Muscle of arm (tissue), 14 donors: ENCODE measurements at places on chromosomes 11 and 22. TPM values are rescaled to one million over a fixed set of nuclear protein-coding genes. Genes with fewer than 3 reads are reported as not detected.

DNA sequence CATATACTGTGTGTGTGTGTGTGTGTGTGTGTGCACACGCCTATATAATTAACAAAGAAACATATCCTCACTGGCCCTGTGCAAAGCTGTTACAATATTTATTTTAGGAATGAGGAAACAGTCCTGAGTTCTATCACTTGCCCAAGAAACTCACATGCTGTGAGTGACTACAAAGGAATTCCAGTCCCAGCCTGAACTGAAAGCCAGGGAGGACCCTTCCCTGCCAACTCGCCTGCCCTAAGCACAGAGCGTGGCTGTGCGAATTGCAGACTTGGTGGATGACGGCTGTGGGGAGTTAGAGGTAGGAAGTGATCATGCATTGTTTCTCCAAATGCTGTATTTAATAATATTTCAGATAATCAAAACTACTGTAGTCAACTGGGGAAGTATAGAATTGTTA, 26.4 kb upstream of the CD5 start:
- DNase-seq, result peak; percentile 29

- no peak for DNase-seq
Measured at GRCh38 chr22:26857169-26857568, 199.8 kb downstream of the MIAT start.

- DNase-seq, result no peak
Measured at GRCh38 chr11:125379981-125380380, 116.1 kb downstream of the FEZ1 start.

DNA sequence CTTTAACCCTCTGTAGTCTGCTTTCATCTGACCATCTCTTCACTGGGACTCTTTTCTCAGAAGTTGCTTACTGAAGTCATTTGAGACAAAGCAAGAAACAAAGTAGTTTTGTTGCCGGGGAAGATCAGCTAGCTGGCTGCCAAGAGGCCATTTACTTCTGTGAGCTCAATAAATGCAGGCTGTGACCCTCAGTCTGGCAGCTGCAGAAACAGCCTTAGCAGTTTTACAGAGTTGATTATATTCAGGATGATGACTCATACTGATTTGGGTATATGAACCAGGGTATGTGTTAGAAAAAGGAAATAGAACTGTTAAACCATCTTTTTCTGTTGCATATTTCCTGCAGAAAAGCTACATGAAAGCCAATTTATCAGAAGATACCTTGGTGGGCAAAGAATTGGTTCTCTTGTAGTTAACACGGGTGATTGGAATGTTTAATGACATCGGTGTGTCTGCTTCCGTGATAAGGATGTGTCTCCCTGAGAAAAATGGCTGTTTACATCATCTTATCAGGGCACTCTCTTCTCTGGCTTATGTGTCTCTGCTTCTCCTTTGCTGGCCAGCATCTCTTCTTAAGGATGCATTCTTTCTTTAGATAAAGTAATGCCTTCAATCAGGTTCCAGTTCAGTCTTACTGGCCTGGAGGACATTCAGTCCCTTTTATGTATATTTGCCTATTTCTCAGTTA, 18.5 kb downstream of the FIBIN start:
- DNase-seq, result no peak

DNA sequence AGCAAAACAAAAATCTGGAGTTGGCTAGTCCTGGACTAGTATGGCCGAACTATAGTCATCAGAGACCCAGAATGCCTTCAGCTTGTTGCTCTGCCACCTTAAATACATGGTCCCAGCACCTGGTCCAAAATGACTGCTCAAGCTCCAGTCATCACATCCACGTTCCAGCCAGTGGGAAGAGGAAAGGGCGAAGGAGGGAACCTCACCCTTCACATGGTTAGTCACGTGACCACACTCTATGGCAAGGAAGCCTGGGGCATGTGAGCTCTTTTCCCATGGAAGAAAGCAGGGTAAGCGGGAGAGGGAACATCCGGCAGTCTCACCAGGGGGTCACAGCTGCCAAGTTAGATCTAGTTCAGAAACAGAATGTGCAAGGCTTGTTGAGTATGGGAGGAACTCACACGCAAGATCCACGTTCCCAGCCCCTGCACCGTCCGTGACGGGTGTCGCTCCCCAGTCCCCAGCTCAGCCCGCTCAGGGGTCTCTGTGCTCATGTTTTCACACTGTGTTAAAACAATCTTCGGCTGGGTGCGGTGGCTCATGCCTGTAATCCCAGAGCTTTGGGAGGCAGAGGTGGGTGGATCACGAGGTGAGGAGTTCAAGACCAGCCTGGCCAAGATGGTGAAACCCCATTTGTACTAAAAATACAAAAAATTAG, 1.9 kb upstream of the ANO9 start:
- DNase-seq, result no peak

DNA sequence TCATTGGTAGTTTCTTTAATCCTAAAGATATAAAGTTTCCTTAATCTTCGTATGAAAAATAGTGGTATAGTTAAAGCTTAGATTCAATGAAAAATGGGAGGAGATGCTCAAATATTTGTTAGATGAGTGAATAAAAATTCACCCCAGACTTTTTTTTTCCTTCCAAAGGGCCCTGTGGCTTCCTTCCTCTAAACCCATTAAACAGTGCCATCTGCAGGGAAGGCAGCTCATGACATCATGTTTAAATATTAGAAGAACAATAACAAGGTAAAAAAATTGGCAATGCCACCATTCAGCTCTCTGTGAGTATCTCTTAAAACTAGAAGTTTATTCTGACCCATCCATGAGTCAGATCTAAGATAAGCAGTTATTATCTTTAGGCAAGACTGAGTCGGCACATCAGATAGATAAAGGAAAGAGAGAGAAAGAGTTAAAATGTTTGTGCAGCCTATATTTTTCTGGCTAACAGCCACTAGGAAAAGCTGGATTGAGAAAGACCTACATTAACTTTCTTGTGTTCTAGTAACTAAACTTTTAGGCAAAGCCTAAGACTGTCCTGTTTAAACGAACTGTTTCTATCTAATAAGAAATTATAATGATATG, 19.1 kb upstream of the OOSP1 start:
- no peak for DNase-seq

GRCh38 chr11:11567936-11568650, 53.7 kb downstream of the GALNT18 start:
- no peak for DNase-seq

DNA sequence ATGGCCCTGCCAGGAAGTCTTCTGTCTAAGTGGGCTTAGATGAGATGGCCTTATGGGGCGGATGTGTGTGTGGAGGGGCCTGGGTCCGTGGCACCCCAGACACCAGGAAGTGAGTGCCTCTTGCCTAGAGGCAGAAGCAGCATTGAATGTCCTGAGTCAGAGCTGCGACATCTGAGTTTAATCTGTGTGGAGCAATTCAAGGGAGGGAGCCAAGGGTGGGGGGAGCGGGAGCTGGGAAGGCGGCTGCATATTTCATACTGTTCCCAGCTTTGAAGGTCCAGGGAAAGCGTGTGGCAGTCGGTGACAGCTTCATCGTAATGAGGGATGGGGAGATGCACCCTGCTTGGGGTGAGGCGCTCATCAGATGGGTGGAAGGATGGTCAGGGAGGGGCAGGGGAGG, 73.5 kb upstream of the THY1 start:
- DNase-seq, result no peak

DNA sequence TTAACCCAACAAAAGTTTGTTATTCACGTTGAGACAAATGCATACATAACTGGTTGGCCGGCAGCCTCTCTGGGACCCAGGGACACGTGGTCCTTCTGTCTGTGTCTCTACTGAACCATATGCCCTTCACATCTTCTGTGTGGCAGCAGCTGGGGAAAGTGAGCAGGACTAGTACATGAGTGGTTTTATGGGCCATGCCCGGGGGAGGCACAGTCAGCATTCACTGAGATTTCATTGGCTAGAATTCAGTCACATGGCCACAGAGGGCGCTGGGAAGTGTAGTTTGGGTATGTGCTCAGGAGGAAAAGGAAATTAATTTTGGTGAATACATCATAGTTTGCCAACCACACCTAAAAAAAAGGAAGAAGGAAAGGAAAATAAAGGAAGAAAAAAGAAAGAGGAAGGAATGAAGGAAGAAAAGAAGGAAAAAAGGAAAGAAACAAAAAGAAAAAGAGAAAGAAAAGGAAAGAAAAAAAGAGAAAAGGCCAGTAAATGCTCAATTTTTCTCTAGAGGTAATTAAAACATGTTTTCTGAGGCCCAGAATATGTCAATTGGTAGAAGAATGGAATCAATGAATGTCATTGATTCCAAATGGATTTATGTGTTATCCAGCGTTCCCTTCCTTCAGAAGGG, 55.9 kb upstream of the KIRREL3 start:
- no peak for DNase-seq

- DNase-seq, result no peak
Measured at GRCh38 chr11:72250661-72251464, 6.9 kb upstream of the PHOX2A start.

DNA sequence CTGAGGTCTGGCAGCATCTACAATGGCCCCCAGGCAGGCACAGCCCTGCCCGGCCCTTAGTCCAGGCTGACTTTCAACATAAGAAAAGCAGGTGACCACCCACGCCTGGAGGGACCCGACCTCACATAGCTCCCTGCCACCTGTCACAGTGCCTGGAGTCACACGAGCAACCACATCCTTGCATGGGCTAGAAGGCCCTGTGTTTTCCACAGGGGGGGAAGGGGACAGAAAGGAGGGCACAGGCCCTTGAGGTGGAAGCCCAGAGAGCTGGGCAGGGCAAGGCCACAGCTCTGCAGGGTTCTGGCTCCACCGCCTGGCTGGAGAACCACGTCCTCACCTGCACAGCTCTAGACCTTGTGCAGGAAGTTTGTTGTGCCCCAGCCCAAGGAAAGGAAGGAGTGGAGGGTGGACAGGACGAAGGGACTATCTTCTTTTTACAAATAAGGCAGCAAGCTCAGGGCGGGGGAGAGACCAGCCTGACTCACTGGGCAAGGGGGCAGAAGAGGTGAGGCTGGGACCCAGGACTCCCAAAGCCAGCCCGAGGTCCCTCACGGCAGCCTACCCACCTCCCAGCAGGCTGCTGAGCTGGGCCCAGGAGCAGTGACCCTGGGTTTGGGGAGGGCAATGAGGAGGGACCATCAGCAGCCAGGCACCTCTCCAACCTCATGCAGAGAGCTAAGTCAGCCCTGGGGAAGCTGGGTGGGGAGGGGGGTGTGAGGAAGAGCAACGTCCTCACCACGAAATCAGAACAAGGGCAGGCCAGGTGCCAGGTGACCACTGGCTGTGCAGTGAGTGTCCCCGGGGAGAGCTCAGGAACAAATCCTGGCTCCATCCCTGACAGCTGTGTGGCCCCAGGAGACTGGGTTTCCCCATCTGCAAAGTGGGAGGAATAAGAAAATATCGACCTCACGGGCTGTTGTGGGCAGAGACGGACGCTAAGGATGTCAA, 4.3 kb downstream of the C1QTNF6 start:
- no peak for DNase-seq

GRCh38 chr22:44103735-44104480, 76.8 kb upstream of the PARVG start:
- DNase-seq, result no peak

- no peak for DNase-seq
Measured at GRCh38 chr11:12077535-12078280, 32.7 kb upstream of the MICAL2 start.

DNA sequence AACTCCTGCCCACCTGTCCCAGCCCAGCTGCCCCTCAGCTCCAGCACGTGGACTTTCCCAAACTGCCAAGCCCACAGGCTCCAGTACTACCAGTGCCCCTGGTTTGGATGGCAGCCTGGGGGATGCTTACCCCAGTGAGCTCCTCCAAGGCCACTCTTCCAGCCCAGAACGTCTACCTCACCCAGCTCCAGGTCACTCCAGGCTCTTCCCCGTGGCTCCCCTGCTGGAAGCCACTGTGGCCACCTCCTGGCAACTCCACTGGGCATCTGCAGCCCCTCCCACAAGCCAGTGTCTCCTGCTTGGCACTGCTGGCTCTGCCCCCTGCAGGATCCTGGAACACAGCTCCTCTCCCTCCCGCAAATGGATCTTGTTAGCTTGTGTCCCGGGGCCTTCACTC, 29.3 kb downstream of the LMO1 start:
- no peak for DNase-seq

The PHF21B gene
- 0.52 TPM for polyA plus RNA-seq

The KCNC1 gene
- not detected for polyA plus RNA-seq

The DERL3 gene
- polyA plus RNA-seq, result 0.70 TPM

The GNG3 gene
- 0.64 TPM for polyA plus RNA-seq

The KIAA1671 gene
- polyA plus RNA-seq, result 41.4 TPM

The LYVE1 gene
- polyA plus RNA-seq, result 71.8 TPM
